Activated CD4-positive, CD25-positive, alpha-beta regulatory T cell treated with anti-CD3 and anti-CD28 coated beads, Interleukin-2, amount 50 U/mL, for 72 hours (primary cell): ENCODE measurements at places on chromosomes 11 and 22.
A peak's percentile ranks its signal among the peaks of the same experiment; 100 is the strongest.

DNA sequence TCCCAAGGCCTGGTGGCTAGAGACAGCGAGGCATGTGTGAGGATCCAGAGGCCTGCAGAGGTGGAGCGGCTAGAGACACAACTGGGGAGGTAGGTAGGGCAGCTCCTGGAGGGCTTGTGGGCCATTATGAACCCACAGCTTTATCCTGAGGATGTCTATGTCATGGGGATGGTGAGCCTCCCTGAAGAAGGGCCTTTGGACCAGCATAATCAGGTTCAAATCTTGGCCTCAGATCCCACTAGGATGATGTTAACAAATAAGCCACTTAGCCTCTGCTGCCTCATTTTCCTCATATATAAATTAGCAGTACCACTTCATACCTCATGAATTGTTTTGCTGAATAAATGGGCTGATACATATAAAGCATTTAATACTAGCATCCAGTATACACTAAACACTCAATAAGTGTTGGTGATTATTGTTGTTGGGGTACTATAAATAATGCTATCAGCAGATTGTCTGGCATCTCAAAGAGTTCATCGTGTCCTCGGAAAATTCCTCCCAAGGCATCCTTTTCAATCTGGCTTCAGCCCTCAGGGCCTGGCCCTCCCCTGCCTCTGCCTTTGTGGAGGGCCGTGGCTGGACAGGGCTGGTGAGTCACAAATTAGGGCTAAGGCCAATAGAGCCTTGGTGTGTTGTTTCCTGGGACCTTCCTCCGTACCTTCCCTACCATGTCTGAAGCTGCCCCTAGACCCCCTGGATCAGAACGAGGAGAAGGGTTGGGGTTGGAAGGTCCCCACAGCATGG is 30.9 kb upstream of the LRRC32 start:
- no peak for DNase-seq

GRCh38 chr11:63905179-63905578 is 11.8 kb downstream of the RCOR2 start:
- DNase-seq: no peak

DNA sequence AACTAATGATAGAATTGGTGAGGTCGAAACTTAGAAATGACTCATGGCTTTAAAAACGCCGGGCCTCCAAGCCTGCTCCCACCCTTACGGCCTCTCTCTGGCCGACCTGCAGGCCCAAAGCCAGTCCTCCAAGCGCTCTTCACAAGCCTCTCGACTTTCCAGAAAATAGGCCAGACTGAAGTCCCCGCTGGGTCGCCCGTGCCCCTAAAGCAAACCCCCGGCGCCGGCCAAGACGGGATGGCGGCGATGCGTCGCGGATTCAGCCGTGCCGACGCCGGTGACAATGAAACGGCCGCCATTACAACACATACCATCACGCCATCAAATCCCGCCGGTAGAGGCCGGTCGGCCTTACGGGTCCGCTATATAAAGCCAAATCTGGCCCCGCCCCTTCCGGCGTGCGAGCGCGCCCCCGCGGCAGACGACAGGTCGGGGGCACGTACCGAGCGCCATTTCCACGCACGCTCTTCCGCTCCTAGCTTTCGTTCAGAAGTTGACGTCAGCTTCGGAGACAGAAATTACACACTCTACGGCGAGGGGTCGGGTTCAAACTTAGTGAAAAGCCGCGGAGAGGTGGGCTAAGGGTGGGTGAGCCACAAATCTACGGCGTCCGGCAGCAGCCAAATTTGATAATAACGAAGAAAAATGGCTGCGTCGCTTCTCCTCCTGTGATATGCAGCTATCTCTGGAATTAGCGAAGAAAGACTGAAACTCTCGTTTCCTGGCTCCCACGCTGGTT is at the start of gene RPL3:
RPL3 (minus strand) TSS at position 340 of the 739 bp plus-strand sequence; CDS start at position 314, 26 bp downstream.
- DNase-seq: peak; percentile 98

DNA sequence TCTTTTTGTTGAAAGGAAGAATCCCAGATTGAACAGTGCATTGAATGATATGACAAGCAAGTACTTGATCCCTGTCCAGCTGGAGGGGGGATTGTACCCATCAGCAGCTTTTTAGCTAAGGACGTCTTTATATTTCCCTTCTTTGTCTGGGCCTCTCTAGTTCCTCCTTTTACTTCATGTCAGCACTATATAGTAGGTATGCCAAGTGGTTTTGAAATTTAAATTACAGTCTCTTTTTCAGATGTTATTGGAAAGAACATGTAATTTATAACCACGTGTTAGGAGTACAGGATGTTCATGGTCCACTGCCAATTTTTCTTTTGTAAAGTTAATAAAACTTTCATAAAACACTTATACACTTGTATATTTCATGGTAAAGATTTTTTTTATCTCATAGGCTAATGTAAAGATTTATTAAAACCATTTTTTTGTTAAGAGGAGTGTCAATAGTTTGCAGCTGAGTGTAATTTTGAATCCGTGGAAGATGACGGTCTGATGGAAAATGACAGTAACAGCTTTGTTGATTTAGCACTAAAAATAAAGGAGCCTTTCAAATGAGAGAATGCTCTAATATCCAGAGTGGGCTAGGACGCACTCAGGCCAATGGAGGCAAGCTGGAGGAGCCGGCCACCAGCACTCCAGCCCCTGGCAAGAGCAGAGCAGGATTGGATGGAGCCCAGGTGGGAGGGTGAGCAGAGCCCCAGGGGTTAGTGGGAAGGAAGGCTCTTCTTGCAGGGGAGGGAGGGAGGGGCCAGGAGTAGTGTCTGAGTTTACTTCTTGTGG is 488.3 kb downstream of the INSC start:
- DNase-seq: no peak

DNA sequence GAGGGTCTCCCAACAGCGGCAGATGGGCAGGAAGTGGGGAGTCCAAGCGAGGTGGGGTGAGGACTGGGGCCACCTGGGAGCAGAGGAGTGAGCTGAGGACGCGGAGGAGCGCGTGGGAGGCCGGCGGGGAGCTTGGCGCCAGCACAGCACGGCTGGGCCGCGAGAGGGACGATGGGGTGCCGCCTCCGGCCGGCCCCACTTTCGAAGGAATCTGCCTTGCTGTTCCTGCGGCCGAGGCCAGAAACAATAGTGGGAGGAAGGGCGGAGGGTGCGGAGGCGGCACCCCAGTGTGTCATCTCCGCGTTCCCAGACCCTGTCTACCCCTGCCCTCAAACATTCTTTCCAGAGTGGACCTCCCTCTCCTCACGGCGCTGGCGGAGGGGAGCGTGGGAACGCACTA is 5.5 kb downstream of the INS start:
- no peak for DNase-seq

DNA sequence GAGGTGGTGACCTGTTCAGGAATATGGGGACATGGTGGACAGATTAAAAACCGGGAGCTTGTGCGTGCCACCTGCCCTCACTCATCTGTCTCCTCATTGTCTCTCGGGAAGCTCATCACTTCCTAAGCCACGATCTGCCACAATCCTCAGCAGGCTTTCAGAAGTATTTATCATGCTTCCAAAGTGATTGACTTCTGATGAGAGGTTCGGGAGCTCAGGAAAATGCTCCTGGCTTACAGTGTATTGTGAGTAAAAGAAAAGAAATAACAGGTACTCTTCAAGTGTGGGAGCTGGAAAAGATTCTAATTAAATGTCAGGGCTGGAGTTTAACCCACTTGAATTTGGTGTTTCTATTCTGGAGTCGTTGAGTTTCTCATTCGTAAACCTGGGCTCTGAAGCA is 91.9 kb upstream of the DRD2 start:
- no peak for DNase-seq

DNA sequence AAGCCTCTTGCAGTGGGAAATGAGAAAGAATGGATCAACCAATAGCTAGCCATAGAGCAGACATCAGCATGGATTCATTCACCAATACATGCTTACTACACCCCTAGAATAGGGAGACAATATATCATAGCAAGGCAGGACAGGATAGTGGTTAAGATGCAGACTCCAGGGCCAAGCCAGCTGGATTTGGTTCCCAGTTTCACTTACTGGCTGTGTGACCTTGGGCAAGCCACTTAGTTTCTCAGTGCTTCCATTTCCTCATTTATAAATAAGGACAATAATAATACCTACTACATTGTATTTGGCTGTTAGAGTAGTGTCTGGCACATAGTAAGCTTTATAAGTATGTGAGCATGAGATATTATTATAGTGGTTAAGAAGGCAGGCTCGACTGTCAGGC is 7.1 kb downstream of the DCHS1 start:
- DNase-seq: no peak

- no peak for DNase-seq
Observed at GRCh38 chr22:34489861-34490260, 569.6 kb upstream of the LARGE1 start.

DNA sequence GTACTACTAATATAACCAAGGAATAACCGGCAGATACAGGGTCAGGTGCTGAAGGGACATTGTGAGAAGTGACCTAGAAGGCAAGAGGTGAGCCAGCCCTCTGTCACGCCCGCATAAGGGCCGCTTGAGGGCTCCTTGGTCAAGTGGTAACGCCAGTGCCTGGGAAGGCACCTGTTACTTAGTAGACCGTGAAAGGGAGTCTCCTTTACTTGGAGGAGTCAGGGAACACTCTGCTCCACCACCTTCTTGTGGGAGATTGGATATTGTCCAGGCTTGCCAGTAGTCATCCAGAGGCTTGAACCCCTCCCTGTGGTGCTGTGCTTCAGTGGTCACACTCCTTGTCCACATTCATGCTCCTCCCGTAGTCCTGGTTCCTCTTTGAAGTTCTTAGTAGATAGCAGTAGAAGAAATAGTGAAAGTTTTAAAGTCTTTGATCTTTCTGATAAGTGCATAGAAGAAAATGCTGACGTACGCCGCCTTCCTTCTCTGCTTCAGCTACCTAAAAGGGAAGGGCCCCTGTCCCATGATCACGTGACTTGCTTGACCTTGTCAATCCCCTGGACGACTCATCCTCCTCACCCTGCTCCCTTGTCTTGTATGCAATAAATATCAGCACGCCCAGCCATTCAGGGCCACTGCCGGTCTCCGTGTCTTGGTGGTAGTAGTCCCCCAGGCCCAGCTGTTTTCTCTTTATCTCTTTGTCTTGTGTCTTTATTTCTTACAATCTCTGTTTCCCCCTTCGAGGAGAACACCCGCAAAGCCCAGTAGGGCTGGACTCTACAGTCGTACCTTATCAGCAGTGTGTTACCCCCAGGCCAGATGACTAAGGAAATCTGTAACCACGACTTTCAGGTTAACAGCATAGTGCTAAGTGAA is 6.1 kb downstream of the NUP50 start:
- no peak for DNase-seq

DNA sequence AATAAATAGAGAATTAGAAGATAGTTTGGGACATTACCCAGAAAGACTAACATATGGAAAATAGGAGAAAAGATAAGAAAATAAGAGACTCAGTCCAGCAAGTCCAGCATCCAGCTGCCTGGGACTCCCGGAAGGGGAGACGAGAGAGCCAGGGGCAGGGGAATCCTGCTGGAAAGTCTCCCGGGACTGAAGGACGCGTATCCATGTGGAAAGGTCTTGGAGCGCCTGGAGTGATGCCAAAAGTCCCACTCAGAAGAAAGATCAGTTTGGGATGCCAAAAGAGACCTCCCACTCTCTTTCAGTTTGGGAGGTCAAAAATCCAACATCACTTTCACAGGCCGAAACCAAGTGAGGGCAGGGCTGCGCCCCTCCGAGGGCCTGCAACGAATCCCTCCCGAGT is 30.7 kb downstream of the LRFN4 start:
- no peak for DNase-seq

DNA sequence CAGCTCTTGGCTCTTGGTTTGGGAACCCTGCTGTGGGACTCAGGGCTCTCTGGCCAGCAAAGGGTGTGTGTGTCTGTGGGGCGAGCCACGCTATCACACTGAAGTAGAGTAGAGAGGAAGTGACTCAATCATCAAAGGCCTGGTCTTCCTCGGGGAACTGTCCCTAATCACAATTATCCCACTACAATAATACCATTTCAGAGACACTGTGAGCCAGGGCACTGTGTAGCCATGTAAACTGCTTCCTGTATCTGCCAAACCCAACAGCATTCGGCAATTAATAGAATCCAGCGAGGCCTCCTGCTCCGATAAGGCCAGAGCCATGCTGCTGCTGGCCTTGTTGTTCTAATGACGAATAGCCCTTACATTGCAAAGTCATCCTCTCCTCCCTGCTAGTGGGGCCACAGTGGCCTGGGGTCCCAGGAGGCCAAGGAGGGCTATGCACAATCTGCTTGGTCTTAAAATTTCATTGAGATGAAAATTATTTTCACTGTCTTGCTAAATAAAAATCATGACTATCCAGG is 49.8 kb upstream of the LMO2 start:
- no peak for DNase-seq

DNA sequence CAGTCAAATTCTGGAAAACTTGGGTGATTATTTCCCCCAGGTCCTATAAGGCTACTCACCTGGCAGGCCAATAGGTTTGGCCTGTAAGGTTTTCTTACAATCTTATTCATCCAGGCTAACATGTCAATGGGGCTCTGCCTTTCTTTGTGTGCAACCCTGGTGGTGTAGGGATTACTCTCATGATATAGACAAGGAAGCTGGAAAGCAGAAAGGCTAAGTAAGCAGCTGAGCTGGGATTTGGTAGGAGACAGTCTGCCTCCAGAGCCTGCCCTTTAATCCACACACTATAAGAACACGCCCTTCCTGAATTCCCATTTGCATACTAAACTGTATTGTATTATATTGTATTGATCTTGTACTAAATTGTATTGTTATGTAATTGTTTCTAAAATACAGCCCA is 373.3 kb upstream of the CCDC90B start:
- no peak for DNase-seq

DNA sequence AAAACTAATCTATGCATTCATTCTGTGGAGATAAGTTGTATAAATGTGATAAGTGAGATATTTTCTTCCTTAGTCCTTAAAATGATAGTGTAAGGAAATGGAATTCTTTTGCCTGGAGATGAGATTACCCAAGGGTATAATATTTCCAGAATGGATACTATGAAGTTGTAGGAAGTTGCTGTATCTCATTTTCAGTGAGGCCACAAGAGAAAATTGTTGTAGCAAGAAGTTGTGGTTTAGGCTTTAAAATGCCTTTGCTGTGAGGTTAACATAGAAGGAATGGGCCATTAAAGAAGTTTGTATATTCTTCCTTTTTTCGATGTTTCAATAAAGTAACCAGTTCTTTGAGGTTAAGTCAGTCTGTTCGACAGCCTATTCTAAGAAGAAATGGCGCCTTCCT is 50.7 kb upstream of the LIN7C start:
- no peak for DNase-seq

DNA sequence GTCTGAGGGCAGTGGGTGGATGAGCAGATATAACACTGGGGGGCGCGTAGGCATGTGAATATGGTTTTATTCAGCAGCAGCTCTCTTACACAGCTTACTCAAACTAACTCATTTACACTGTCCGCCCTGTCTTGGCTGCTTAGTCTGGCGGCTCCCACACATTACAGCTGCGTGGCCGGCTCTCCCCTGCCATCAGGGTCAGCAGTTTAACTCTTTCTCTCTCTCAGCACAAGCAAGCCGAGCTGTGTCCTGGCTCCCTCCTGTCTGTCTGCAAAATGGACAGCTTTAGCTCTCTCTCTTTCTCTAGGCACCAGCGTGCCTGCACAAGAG is 1310.1 kb upstream of the RAG2 start:
- no peak for DNase-seq
